ENCODE measurements at places on chromosomes 16 and 17. TPM values are rescaled to one million over a fixed set of nuclear protein-coding genes. Genes with fewer than 3 reads are reported as not detected.

DNA sequence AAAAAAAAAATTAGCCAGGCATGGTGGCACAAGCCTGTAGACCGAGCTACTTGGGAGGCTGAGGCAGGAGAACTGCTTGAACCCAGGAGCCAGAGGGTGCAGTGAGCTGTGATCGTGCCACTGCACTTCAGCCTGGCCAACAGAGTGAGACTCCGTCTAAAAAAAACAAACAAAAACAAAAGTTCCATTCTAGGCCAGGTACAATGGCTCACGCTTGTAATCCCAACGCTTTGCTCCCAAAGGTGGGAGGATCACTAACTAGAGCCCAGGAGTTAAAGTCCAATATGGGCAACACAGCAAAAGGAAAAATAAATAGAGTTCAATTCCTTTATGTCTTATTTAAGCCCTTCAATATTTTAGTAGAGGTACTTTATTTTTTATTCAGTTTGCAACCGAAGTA lies 47.5 kb downstream of the CNOT1 start:
- no peak for DNase-seq

GRCh38 chr17:49616086-49616485 lies 40.4 kb downstream of the NXPH3 start:
- no peak for DNase-seq

DNA sequence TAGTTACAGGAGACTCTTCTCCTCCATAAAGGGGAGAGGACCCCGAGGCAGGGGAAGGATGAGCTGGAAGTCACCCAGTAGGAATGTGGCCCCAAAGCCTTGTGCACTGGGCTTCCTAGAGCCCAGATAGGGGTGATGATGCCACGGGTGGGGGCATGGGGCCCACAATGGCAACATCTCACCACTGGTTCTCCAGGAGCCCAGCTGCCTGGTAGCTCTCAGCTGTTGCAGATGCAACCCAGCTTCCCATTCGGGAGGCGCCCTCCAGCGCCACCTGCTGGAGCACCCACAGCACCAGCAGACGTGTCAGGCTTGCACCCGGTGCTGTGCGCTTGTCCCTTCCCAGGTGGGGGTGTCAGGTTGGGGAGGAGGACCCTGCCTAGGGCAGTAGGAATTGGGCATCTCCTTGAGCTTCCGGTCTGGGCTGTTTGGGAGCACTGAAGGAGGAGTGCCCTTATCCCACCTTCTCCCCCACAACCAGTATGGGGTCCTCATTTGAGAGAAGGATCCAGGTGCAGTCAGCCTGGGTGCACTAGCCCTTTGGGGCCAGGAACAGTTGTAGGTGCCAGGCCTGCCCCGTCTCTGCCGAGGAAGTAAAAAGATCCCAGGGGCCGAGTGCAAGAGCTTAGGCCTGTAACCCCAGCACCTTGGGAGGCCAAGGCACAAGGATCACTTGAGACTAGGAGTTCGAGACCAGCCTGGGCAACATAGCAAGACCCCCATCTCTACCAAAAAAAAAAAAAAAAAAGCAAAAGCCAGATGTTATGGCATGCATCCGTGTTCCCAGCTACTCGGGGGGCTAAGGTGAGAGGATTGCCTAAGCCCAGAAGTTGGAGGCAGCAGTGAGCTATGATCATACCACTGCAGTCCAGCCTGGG lies 14.4 kb downstream of the CDIPT start:
- peak; percentile 83 for DNase-seq

The NOL11 gene
- 63.6 TPM for total RNA-seq

The MRPS23 gene
- 43.4 TPM for total RNA-seq

The PRSS22 gene
- total RNA-seq = 1.1 TPM
